ENCODE measurements at places on chromosomes 5 and 9.

DNA sequence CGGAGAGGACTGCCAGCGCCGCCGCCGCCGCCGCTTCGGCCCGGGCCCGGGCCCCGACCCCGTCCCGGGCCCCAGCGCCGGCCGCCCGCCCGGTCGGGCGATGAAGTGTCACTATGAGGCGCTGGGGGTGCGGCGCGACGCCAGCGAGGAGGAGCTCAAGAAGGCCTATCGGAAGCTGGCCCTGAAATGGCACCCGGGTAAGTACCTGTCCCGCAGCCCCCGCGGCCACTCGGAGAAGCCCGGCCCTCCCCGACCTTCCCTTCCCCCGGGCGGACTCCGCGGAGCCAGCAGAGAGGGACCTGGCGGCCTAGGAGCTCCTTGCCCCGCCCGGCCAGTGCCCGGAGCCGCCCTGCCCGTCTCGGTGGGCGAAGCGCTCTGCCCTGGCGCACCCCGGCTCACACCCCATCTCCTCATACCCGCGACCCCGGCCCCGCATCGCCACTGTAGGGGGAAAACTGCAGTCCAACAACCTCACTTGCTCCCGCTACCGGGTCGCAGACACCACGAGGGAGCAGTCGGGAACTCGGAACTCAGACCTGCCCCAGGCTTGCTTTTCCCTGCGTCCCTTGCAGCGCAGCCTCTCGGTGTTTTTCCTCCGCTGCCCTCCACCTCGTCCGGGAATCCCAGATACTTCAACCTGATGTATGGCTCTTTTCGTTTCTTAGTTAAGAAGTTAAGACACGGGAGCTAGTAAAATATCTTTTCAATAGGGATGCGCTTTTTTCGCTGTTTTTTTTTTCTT is 532 bp downstream of the DNAJC21 start:
- peak; percentile 81 for DNase-seq

GRCh38 chr9:6695121-6695814 is 49.7 kb upstream of the GLDC start:
- no peak for DNase-seq

GRCh38 chr5:106451998-106452397 is 1218.7 kb downstream of the EFNA5 start:
- DNase-seq: no peak

DNA sequence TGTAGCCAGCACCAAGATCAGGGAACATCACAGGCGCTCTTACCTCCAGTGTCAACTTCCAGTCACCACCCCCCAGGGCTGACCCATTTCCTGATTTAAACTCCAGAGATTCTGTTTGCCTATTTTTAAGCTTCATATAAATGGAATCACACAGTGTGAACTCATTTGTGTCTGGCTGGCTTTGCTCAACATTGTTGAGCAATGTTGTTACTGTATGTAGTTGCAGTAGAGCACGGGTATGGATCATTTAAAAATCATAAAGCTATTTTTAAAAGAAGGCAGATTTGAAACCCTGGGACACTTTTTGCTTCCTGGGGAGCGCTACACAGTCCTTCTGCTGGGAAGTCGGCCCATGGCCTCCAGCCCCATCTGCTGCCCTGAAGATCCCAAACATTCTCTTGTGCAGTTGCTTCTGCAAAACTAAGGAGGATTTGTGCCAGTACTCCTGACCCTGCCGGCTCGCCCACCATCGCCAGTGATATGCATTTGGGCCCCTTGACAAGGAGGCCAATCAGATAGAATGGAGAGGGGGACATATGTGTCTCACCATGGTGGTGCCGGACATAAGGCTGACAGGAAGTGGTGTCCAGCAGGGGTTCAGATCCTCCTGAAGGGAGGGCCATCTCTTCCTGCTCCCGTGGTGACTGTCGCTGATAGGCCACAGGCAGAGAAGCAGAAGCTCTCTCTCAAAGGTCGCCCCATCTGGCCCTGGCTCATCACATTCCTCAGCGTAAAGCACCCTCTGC is 13.3 kb downstream of the DCANP1 start:
- peak; percentile 38 for DNase-seq

DNA sequence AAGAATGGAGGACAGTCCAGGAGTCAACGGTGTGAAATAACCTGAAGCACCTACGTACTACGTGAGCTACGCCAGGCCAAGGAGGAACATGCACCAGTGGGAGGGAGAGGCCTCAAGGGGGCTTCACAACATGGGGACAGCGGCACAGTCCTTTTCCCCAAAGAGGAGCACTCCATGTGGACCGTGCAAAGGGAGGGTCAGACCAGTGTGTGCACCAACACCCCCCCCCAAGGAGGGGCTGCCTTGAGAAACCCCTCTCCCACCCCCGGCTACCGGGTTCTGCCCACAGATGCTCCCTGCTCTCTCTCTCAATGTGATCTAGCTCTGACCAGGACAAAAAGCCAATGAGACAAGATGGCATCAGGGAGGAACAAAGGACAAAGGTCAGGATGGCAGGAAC is 68.6 kb downstream of the PRRT1B start:
- DNase-seq: no peak

DNA sequence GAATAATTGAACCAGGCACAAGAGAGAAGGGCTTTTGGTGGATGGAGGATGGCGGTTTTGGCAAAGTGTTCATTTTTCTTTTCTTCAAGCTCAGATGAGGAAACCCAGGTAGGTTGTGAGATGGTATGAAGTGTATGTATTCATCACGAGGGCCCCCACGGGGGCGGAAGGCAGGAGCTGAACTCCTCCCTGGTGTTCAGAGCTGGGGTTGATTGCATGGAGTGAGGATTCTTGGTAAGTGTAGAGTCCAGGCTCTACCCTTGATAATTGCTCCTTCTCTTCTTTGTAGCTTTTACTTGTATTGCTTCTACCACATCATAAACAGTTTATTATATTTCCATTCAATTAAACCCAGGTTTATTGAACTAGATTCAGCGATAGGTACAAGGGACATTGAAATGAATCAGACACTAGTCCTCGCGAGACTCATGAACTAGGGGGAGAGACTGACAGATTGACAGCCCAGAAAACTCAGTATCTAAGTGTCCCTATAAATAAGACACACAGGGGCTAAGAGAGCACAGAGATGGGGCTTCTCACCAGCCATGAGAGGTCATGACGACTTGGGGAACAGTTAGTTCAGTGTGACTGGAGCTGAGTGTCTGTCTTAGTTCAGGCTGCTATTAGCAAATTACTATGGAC is 116.7 kb upstream of the KLF4 start:
- DNase-seq: no peak

- DNase-seq: no peak
Observed at GRCh38 chr5:95358320-95358719, 32.8 kb upstream of the FAM81B start.

Data from fibroblast of pulmonary artery (primary cell).